ENCODE measurements at places on chromosomes 2 and 18.

DNA sequence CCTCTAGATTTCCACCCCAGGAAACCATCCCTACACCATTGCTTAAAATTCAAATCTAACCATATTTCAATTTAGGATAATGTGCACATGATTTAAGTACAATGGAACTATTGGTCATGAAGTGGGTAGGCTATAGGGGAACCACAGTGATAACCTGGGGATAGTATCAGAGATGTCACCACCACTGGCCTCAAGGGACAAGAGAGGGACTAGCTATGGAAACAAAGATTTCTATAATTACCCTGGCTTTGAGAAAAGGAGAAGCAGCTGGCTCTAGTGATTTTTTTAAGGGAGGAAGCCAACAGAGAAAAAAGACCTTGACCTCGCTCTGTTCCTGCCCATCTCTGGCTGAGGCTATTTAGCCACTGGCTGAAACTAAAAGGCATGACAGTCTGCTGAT, 132.0 kb downstream of the MEP1B start:
- DNase-seq, result no peak

DNA sequence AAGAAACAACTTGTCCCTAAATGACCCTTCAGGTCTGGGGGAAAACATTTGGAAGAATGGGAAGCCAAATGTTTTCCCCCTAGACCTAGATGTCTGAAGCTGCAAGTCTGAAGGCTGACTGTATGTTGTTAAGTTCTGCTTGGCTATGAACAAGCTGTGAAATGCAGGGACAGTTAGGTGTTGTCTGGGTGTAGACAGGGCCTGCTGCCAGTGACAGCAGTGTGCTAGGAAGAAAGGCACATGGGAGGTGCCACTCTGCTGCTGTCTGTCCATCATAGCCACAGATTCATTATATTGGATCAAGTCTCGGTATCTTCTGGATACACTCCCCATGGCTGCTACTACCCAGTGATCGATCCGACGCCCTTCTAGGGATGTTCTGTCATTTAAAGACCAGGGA, 265.9 kb upstream of the PXDN start:
- DNase-seq, result no peak

DNA sequence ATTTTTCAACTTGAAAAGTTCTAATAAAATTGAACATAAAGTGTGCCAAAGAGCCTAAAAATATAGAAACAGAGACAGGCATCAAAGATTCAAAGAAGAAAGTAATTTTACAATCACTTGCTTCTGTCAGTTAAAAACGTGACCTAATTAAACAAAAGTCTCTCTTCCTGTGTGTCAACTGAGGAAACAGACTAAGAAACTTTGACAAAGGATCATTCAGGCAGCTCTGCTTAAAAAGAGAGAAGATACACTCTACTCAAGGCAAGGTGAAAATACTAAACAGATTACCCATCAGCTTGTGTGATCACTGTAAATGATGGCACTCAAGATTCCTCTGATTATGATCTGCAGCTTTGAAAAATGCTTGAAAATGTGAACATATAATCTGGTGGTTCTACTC, 47.8 kb downstream of the DYM start:
- DNase-seq, result no peak

- no peak for DNase-seq
Measured at GRCh38 chr2:188919824-188920223, 54.3 kb upstream of the COL3A1 start.

DNA sequence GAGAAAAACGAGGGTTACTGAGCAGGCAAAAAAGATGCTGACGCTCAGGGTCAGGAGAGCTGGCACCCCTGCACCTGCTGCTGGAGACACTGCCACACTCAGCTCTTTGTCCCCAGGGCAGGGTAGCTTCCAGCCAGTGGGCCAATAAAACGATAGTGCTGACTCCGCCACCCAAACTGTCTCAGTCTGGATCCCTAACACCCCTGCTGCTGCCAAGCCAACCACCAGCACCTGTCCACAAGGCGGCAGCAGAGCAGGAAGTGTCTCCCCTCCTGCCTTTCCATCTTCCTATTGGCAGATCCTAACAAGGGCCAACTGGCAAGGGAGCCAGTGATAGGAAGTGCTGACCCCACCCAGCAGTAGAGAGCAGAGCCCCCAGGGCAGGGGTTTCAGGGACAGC, 531.5 kb upstream of the SALL3 start:
- DNase-seq, result no peak

- no peak for DNase-seq
Measured at GRCh38 chr2:239213643-239214101, 187.1 kb downstream of the HDAC4 start.

GRCh38 chr2:203565076-203565475, 30.0 kb upstream of the RAPH1 start:
- DNase-seq, result no peak

GRCh38 chr2:134253117-134253704, 661 bp upstream of the MGAT5 start:
- no peak for DNase-seq

DNA sequence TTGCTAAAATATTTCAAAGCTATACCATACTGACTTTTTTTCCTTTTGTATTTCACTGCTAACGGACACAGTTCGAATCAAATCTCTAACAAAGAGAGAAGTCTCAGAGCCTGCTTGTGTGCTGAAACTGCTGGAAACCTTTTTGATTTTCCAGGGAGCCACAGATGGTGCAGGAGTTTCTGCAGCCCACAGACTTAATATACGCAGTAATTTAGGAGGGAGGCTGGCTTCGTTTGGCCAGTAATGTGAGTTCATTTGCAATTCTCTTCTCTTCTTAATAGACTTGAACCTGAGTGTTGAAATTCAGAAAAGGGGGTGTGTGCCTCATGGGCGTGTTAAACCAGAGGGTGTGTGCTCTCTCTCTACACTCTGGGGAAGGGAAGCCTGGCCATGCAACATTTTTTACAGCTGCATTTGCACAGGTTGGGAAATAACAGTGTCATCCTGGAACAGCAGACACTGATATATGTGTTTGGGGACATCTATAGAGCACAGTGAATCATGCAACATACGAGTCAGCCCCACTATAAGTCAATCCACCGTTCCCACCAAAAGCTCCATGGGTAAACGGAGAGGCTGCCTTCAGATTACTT, 333.0 kb downstream of the CLIP4 start:
- no peak for DNase-seq

DNA sequence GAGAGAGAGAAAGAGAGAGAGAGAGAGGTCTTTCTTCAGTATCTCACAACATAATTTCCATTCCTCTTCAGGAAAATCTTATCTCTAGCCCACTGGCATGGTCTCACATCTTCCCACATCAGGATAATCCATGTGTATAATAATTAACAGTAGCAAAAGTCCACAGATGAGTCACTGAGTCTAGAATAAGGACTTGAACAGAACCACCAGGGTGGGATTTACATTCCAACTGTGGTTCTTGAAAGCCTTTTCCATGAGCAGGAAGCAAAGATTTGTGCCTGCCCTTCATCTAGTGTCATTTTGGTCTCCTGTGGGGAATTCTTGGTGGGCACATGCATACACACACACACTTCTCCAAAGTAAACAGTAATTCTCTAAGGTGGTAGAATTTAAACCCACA, 107.1 kb upstream of the TCF4 start:
- DNase-seq, result no peak

DNA sequence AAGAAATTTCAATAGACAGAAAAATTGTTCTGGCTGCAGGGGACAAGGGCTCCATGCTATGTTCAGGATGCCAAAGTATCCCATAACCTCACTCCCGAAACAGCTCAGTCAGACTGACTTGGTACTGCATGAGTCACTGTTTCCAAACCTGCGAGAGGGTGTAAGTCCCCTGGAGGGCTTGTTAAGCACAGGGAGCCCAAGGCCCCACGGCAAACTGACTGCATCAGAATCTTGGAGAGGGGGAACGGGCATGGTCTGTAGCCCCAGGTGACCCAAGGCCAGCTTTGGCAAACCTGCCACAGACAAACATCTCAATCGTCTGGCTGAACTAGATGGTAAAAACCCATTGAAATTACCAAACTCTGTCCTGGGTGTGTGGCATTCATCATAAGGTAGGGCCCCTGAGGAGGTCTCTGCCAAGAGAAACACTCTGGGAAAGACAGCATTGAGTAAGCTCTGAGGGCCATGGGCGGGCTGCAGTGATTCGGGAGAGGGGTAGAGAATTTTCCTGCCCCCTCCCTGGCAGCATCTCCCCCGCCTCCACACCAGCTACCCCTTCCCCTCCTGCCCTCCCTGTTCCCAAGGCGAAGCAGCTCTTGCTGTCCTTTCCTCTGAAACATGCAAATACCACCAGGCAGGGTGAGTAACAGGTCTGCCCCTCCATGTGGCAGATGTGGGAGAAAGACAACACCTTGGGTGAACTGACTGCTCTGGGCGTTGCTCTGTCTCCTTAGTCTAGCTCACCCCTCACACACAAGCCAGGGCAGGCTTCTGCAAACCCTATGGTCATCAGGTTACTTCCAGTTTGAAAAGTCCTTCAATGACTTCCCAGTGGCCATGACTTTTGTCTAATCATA, 274.7 kb upstream of the SIX2 start:
- no peak for DNase-seq

DNA sequence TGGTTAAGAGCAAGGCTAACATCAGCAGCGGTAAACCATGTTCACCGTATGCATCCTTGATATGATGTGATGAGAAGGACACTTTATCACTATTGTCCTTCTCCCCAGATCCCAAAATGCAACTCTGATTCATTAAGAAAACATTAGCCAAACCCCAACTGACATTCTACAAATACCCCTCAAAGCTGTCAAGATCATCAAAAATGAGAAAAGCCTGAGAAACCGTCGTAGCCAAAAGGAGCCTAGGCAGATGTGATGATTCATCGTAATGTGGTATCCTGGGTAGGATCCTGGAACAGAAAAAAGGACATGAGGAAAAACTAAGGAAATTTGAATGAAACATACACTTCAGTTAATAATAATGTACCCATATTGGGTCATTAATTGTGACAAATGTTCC, 67.3 kb upstream of the ST6GAL2 start:
- DNase-seq, result no peak

- DNase-seq, result no peak
Measured at GRCh38 chr2:135948141-135948540, 37.3 kb downstream of the DARS1 start.

DNA sequence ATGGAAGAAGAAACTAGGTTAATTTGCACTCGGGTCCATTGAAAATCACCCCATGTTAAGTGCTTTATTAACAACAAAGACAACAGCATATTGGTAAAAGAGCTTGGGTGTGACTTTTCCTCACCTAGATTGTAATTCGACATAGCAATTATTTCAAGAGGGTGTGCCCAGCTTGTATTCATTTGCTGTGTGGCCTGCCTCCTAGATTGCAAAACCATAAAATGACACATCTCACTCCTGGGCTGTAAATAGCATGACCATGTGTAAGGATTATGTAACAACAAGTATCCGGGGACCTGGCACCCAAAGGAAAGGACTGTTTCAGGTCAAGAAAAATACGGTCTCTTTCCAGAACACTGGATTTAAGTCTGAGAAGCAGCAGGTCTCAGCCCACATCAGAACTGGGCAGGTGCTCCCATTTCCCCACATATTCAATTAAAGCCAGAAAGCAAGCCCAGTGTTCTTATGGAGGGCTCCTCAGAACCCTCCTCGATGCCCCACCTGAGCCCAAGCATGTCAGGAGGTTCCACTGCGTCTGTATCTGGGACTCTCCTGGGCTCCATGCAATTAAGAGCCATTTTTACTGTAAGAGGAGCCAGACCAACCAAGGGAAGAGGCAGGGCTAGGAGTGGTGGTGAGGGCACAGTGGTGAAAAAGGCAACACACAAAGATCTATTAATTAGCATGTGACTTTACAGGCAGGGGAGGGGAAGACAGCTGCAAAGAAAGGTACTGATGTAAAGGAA, 39.2 kb downstream of the MREG start:
- DNase-seq, result no peak

DNA sequence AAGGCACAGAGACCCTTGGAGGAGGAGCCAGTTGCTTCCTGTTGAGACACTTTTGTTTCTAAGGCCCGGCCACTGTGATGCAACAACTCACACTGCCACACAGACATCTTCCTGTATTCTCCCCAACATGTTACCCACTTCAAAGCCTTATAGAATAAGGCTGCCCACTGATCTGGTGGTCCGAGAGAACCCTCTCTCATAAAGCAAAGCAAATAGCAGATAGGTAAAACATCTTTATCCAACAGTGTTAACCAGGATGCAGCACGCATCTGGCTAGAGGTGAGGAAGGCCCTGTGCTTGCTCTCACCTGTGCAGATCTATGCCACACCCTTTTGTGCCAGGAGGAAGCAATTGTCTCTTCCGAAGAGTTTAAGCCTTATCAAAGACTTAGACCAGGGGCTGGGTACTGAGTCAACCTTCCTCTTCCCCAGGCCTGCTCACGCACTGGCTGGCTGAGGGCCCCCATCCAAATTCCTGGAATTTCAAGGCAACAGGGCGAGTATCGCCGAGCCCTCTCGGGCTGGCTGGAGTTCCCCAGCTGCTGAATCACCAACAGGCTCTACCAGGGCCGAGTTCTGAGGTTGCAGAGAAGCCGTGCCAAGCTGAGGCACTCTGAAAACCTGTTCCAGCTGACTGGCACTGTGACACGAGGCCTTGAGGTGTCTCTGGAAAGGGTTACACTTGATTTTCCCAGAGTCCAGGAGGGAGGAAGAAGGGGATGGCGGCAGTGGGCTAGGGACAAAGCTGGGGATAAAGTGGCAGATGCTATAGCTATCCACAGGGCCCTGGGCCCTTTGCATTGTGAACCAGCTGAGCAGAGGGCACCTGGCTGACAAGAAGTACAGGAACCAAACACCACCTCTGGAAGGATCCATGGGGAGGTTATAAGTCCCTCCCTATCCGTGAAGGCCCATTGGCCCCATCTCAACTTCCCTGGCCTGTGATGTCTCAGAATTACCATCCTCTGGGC, 29.3 kb downstream of the TGFA start:
- DNase-seq, result no peak

DNA sequence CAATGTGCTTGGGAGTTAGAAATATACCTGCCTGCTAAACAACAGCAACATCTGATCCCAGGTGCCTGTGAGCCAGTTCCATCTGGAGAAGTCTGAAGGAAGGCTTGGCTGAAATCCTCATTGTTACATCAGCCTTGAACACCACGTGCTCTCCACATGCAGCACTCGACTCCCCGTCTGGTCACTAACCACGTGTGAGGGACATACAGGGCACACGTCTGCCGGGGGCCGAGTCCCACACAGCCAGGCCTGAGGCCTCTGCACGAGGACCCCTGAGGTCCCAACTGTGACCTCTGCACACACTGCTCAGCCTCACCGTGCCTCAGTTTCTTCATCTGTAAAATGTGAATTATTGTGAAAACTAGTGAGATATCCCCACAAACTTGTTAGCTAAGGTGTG, 236.5 kb upstream of the SALL3 start:
- DNase-seq, result no peak

DNA sequence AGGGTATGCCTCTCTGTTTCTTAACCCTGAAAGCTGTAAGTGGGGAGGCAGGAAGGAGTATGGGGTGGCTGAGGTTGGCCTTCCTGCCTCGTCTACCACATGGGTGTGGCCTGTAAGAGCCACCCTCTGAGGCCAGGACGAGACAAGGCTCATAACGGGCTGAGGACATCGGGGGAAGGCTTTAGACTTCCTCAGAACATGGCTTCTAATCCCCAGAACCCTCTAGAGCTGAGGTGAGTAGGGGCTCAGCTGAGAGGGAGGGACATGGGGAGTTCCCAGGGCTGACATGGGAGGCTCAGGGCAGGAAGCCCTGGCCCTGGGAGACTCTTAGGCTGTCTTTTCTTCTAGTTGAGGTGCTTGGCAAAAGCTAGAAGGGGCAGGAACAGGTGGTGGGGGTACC, 36.7 kb downstream of the EMX1 start:
- DNase-seq, result no peak

GRCh38 chr2:181848261-181848886, 43.2 kb upstream of the ITPRID2 start:
- no peak for DNase-seq

- no peak for DNase-seq
Measured at GRCh38 chr18:8522756-8523155, 86.5 kb upstream of the RAB12 start.
